ENCODE measurements at places on chromosomes 6 and 20.

GRCh38 chr6:33860706-33861474 is 57.1 kb upstream of the MLN start:
- DNase-seq: no peak

- DNase-seq: no peak
These were observed 223.2 kb upstream of the TSHZ2 start for GRCh38 chr20:52748990-52749389.

GRCh38 chr20:4431446-4431845 is 290.3 kb upstream of the PRND start:
- no peak for DNase-seq

- no peak for DNase-seq
These were observed 260.9 kb downstream of the SLC24A3 start for GRCh38 chr20:19473216-19473921.

DNA sequence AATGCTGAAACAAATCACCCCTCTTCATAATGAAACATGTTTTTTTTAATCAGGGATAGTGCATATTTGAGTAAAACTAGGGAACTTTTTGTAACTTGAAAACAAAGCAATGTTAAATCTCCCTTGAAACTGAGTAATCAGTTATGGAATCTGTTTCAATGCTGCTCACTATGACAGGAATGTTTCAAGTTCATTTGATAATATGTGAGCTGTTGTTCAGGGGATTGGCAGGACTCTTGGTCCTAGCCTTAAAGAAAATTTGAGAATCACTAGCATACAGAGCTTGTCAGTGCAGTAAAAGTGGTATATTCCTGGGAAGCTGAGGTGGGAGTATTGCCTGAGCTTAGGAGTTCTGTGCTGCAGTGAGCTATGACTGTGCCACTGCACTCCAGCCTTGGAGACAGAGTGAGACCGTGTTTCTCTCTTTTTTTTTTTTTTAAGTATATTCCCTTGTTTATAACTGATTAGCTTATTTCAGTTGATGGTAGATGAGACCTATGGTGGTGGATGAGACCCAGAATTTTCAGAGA is 21.6 kb upstream of the CALHM6 start:
- no peak for DNase-seq

- DNase-seq: no peak
These were observed 9.8 kb downstream of the NFATC2 start for GRCh38 chr20:51532577-51533191.

DNA sequence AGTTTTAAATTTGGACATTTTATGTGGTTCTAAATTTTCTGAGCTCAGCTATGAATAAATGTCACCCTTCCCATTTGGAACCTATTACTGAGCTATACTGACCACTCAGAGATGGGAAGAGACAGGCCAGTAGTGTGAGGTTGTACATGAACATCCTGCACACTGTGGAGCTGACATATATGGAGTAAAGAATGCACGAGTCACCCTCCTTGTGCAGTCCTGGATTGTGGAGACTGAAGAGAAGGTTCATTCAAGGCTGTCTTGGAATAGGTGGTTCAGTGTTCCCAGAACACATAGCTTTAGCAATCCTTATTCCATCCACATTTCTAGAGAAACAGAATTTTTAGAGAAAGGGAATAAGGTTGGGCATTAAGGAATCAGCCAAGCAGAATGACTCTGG is 50.3 kb upstream of the OGFRL1 start:
- DNase-seq: no peak

GRCh38 chr6:116018976-116019375 is 41.7 kb downstream of the FRK start:
- no peak for DNase-seq

DNA sequence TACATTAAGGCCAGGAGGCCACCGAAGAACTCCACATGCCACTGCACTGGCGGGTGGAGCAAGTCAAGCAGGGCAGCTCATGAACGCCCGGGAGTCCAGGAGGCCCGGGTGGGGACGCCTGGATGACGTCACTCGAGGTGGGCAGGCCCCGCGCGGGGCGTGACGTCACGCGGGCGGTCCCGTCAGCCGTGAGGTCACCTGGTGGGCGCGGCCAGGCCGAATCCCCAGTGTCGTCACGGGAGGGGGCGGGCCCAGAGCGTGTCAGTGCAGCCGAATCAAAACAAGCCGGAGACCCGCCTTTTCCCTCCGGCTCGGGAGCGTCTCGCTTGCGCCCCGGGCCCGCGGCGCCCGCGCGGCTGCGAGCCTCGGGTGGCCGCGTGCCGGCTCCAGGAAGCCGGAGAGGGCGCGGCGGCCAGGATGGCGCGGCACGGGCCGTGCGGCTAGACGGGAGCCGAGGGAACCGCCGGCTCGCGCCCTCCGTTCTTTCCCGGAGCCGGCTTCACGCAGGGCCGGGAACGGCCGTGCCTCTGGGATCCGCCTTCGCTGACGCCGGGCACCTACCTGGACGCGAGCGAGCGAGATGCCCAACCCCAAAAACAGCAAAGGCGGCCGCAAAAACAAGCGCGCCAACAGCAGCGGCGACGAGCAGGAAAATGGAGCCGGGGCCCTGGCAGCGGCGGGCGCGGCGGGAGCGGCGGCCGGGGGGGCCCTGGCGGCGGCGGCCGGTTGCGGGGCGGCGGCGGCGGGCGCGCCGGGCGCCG is at the start of gene HECA:
Gene HECA (plus strand): TSS at position 264 of the 761 bp plus-strand sequence. CDS start 317 bp downstream, at position 581.
- peak; percentile 88 for DNase-seq

- DNase-seq: no peak
These were observed 22.7 kb downstream of the MTCL3 start for GRCh38 chr6:127496471-127496870.

GRCh38 chr20:37282556-37282955 is 6.9 kb upstream of the MANBAL start:
- DNase-seq: peak; percentile 63

- no peak for DNase-seq
These were observed 51.6 kb downstream of the MBOAT1 start for GRCh38 chr6:20160541-20161283.

DNA sequence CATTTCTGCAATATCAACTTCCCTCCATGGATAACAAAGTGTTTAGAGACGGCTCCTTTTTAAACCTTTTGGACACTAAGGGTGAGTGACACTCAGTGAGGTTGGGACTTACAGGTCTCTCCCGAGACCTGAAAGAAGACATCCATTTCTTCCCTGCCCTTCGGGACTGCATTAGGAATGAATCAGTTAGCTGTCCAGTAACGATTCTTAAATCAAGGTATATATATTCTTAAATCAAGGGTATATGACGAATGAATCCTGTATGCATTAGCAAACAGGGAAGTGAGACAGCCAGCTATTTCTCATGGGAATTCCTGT is 52.9 kb downstream of the EDN1 start:
- DNase-seq: no peak

GRCh38 chr6:16043171-16044135 is 85.4 kb upstream of the MYLIP start:
- DNase-seq: no peak

DNA sequence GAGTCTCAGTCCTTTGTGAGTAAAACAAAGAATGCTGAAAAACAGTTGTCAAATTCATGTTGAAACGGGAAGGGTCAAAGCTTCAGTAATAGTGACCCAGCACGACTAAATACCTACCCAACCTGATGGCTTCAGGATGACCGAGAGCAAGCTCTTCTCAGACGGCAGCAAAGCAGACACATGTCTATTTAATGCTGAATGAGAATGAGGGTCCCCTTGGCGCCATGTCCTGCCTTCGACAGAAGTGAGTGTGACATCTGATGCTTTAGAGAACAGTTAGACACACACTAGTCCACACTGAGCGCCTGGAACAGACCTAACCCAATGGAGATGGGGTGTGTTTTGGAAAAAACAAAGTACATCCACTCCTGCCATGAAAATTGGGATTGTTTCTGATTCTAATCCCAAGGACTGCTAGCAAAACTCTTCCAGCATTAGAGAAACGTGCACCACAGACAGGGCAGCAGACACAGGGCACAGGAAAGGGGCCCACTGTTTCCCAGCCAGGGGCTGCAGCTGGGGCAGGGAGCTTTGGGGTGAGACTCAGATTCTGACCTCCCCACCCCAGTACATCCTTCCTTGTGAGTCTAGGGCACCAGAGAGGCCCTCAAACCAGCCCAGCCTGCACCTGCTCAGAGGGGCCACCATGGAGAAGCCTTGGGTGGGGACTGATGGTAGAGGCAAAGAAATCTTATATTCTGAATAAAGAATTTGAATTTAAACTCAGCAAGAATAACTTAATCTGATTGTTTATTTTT is 76.5 kb downstream of the C6orf118 start:
- DNase-seq: no peak

DNA sequence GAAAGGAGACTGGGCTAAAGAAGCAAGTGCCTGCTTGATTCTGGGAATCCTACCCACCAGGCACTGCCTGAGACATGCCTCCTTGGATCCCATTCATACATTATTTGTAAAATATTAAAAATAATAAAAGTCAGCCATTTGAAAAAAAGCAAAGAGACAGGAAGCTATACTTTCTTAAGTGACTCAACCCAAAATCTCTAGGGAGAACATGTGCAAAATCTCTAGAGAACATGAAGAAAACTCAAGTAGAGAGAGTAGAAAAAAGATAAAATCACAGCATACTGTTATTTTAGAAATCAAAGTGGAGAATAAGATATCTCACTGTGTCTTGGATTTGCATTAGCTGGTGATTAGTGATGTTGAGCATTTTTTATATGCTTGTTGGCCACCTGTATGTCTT is 197.2 kb upstream of the GGTLC1 start:
- no peak for DNase-seq

DNA sequence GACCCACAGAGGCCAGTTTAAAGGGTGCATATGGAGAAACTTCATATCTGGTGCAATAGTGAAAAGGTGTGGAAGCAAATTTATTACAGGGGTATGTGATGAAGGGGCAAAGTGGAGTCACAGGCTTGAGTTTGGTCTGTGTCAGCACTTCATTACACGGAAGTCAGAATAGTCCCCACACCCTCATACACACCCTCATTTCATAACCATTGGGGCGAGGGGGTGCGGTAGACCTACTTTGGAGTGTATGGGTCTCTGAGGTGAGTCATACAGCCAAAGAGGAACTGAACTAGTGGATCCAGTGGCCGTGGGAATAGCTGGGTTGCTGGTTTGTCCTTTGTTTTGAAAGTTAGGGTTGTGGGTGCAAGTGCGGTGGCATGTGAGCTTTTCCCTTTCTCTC is 3.3 kb downstream of the TM9SF4 start:
- no peak for DNase-seq

GRCh38 chr6:159899994-159900745 is 9.4 kb downstream of the MAS1 start:
- DNase-seq: no peak

DNA sequence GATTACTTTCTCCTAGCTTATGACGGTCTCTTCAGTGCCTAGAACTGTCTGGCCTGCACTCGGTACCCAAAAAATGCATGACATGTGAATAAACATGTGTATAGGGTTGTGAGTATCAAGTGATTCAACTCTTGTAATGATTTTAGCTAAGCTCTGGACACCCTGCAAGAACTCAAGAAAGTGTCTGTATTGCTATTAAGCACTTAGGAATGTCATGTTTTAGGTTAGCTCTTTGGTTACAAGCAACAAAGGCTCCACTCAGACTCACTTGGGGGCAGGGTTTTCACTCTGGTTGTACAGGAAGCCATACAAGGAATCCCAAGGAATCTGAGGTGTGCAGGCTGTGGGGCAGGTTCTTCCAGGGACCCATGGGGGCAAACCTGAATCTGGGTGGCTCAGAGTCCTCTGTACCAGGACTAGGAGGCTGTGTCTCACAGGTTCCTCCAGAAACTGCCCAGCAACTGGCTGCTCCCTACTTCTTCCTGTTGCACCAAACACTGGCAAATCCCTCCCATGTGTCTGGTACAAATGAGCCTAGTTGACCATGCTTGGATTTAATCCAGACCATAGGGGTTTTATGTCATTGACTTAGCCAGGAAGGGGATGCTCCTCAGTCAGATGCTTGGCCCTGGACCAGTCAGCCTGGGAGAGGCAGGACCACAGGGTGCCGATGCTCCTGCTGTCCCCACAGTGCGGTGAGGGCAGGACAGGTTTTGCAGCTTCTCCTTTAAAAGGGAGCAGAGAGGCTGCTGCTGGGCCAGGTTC is 77.9 kb upstream of the CDH4 start:
- DNase-seq: no peak

DNA sequence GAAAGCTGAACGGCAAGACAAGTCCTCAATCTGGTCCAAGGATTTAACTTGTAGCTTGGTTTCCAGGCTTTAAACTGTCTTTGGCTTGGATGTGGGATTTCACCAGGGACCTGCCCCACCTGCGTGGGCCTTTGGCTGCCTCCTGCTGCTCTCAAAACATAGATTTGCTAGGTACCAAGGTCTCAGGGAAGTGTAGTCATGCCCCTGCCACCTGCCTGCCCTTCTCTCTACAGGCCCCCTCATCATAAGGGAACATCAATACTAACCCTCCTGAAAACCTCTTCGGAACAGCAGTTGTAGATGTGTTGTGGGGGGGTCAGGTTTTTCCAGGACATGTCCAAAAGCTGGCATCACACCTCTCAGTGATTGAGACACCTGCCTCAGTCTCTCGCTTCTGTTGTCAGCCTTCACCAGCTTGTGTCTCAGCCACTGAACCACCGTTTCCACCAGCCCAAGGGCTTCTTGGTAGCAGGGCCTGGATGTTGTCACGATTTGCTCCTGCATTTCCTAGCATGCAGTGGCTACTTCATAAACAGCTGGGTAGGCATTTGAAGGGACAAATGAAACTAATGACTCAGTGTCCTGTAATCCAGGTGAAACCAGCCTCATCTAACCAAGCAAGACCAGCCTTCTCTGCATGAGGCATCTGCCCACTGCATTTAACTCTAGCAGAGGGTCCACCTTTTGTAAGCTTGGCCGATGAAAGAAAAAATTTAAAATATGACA is 141.6 kb upstream of the THBS2 start:
- DNase-seq: no peak

DNA sequence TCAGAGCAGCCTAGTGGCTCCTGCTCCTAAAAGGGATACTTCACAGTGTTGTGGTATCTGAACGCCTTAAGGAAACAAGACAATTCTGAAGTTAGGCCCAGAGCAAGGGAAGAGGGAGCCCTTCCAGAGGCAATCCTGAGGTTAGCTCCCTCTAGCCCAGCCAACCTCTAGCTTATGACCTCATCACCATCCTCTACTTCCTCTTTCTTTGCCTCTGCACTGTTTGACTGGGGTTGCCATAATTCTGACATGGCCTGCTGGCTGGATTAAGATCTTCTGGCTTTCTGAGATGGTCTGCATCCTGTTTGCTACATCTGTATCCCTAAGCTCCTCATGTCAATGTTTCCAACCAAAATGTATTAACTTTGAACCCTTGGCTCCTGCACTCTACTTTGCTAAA is 23.3 kb upstream of the BMP2 start:
- DNase-seq: no peak
